Breast epithelium (tissue), 4 donors: ENCODE measurements at places on chromosomes 1 and 21. TPM values are rescaled to one million over a fixed set of nuclear protein-coding genes. Genes with fewer than 3 reads are reported as not detected.

The POU2F1 gene
- 20.0 TPM for total RNA-seq

The VAMP3 gene
- total RNA-seq, result 167 TPM

DNA sequence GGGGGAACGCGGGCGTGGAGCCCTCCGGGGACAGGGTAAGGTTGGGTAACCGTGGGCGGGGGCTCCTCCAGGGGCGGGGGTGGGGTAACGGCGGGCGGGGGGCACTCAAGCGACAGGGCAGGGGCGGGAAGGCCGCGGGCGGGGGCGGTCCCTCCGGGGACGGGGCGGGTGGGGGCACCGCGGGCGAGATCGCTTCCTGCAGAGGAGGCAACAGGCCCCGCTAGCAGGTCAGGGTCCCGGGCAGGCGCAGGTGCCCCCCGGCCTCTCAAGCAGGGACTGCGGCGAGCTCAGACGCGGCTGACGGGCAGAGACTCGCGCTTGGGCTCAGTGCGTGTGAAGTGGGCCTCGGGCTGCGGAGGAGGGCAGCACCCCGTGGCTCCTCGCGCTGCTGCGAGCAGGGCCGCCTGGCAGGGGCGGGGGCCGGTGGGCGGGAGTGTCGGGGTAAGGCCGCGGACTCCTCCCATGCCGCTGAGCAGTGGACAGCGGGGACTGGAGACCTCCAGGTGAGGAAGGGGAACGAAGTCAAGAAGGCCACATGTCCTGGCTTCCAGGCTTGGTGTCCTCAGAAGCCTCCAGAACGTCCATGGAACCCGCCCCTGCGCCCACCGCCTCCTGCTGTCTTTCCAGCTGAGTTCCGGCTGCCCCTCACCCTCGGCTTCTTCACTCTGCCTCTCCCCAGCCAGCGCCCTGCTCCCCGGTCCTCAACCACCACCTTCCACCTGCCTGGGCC is 627 bp upstream of the GNB1 start:
- DNase-seq, result no peak

The ZNF648 gene
- total RNA-seq, result 3.2 TPM

The FCRL1 gene
- total RNA-seq, result not detected

DNA sequence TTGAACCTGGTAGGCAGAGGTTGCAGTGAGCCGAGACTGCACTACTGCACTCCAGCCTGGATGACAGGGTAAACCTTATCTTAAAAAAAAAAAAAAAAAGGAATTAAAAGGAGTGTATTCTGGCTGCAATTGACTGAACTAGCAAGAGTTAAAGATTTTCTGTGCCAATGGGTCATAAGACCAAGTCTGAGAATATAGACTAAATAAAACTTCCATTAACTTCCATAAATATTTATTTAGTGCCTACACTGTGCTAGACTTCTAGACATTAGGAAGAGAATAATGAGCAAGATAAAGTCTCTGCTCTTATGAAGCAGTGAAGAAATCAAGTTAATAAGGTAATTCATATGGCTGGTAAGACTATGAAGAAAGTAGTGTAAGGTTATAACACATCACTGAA is 27.2 kb downstream of the DPH5 start:
- DNase-seq, result no peak

The ELAPOR1 gene
- 202 TPM for total RNA-seq

The ADAMTS5 gene
- 34.4 TPM for total RNA-seq

DNA sequence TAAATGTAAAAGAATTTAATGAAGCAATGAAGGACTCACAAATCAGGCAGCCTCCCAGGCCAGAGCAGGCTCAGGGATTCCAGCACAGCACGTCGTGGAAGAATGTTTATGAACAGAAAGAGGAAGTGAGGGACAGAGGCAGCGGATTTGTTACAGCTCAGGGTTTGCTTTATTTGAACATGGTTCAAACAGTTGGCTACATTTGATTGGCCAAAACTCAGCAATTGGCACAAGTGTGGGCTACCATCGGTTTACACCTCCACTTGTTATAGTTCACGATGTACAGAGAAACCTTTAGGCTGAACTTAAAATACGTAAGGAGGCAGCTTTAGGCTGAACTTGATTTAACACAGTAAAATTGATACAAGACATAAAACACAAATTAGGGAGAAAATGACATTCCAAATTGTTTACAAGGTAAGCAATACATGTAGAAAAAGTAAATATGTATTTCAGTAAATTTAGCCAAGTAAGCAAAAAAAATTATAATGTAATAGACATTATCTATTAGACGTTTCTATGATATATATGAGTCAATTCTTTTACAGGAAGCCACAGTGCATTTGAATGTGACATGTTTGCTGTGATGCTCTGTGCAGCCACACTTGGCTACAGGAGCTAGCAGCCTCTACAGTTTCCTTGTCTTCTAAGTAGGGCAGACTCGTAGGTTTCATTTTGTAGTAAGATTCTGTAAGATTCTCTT is 126.5 kb downstream of the ADSS2 start:
- peak; percentile 32 for DNase-seq

DNA sequence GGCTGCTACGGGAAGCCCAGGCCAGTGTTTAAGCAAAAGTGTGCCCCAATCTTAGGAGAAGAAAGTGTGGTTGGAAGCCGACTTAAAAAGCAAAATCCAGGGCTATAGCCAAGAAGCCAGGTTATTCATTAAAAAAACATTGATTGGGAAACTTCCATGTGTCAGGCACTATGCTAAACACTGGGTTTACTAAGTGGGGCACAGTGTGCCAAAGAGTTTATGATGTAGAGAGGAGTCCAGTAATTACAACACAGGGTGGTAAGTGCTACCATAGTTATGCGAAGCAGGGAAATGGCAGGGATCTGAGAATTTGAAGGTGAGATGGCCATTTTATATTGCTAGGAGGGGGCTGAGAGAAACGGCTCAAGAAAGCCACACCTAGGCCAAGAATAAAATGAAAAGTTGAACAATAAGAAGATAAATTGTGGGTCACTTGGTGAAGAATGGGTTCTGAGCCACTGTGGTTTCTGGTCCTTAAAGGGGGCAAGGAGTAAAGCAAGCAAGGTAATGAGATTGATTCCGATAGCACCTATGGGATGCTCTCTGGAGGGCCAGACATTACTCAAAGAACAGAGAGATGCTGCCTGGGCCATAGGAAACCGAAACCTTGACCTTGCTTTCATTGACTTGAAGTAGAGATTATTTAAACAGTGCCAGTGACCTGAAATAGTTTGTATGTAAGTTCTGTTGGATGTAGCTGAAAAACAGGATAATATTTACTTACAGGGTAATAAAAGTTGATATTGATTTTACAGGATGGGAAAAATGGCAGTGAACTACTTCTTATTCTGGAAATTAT is 177.8 kb downstream of the GIPC2 start:
- DNase-seq, result no peak

DNA sequence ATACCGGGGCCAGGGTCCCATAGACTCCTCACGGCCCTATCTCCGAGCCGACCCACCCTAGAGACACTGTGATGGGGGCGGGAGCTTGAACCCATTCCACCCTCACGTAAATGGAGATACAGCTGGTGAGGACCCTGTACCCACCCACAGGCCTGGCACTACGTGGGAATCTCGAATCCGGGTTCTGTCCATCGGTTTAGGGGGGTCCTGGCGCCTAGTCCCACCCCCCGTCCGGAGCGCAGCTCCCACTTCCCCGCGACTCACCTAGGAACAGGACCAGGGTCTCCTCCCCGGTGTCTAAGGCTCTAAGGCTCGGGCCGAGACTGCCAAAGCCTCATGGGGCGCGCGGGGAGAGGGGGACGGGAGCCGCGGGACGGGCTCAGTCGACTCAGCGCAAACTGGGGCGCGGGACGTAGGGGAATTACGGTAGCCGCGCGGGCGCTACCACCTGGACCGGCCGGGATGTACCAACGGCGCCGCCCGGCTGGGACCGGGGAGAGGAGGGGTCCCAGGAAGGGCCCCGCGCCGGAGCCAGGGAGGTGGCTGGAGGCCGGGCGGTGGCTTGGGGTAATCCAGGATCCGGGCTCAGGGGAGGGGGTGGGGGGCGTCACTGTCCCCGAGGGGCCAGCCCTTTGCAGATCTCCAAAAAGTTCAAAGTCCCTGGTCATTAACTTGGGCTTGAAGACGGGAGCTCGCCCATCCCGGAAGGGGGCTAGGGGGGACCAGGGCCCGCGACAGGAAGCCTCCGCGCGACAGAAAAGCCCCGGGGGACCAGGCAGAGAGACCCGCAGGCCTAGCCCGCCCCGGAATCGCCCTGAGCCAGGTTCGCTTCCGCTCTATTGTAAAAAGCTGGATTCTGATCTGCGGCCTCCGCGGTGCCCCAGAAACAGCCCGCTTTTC is 1.0 kb downstream of the PLEKHG5 start:
- DNase-seq, result no peak

DNA sequence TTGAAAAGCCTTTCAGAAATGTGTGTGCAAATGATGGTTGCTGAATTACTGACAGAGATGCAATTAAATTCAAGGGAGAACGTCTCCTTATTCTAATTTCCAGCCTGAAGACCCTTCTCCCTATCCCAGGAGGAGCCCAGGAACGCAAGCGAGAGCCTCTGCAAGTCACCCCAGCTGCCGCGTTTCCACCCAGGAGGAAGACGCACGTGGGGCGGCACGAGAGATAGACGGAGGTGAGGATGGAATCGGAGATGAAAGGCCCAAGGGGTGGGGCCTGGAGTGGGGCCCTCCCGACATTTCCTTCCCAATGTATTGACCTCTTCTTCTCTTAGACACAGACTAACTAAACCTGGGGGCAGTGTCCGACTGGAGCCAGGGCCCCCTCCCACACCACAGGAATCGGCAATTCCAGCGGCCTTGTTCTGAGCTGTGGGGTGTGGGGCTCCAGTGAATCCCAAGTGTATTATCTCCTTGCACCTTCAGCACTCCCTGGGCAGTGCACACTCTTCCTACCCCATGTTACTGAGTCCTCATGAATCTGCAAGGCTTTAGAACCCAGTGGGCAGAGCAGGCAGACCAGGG is 322.5 kb downstream of the AJAP1 start:
- DNase-seq, result no peak

The GJA8 gene
- total RNA-seq, result not detected

GRCh38 chr1:1758692-1759455 is 19.4 kb downstream of the NADK start:
- peak; percentile 67 for DNase-seq

DNA sequence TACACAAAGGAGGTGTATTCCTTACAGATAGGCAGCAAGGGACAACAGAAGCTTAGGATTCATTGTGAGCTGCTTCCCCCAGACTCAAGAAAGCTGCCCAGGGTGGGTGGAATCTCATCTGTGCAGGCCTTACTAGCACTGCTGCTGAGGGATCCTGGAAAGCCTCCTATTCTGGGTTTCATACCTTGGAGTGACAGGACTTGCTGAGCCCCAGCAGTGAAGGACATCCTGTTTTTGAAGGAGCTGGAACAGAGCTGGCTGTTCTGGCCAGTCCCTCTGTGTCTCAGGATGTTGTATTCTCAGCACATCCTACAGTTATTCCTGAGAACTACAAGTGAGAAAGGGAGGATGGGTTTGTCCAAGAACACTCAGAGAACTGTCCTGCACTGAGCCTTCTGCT is 486.3 kb downstream of the PTPRU start:
- no peak for DNase-seq

GRCh38 chr1:51664421-51665240 is 47.7 kb downstream of the OSBPL9 start:
- DNase-seq, result no peak

GRCh38 chr1:78426408-78426807 is 64.4 kb upstream of the PTGFR start:
- DNase-seq, result no peak

The FYB2 gene
- not detected for total RNA-seq

The RASAL2 gene
- 40.5 TPM for total RNA-seq

DNA sequence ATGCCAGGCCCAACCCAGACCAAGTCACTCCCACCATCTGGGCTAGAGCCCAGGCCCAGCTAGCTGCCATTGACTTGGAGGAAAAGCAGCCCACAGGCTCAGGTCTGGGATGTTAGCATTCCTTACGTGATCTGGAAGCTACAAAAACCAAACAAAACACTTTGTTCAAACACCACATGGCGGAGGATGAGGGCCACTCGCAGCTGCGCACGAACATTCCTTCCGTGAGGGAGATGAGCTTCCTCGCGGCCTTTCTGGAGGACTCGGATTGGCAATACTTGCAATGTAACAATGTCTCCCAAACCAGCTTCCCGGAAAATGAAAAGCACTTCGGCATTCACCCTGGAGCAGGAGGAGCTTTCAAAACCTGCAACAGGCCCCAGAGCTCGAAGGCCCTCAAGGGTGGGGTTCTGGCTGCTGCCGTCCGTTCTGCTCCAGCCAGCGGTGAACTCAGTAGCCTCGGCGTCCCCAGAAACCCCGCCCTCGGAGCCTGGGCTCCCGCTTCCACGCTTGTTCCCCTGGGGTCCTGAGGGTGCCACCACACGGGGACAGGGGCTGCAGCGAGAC is 40.5 kb downstream of the COL6A1 start:
- no peak for DNase-seq

DNA sequence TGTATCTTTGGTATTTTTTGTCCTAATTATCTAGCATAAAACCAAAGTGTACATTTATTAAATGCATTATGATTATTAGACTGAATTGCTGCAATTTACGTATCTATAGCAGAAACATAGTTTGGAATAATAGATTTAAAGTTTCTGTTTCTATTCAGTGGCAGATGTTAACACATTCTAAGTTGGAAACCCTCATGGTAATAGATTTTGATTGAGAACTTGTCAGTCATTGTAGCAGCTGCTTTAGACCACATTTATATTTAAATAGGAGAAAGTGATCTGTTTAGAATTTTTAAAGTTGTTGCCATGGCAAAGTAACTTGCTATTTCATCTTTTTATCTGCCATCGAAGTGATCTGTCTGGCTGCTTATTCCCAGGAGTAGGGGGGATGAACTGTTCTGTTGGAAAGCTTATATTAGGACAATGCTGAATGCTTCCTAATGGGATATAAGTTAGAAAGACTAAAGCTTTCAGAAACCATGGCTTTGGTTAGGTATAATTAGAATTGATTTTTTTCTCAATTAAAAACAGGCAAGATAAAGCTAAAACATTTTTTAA is 61.6 kb downstream of the HS2ST1 start:
- no peak for DNase-seq

DNA sequence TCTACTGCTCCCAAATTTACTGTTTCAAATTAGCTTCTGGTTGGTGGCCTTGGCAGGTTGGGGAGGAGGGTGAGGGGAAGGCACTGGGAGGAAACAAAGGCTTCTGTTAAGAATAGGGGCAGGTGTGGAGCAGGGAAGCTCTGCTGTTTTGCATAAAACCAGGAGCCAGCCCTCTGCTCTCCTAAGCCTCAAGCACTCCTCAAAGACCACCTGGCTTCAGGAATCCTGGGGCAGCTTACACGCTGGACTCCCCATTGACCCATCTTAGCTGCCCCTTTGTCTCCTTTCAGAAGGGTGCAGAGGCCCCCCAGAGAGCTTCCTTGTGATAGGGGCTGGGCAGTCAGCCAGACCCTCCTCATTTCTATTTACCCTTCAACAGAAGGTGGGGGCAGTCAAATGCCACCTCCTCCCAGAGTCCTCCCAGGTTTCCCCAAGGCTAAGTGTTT is 11.5 kb upstream of the DHRS3 start:
- DNase-seq, result no peak

The AMY1C gene
- total RNA-seq, result not detected
